NK-92 treated with Interleukin-12 subunit alpha and Interleukin-12 subunit beta, amount 100 ng/mL, for 24 hours (cell line): ENCODE measurements at places on chromosomes 5 and 9.

- DNase-seq = no peak
These were observed 95.0 kb upstream of the DAP start for GRCh38 chr5:10856071-10856470.

DNA sequence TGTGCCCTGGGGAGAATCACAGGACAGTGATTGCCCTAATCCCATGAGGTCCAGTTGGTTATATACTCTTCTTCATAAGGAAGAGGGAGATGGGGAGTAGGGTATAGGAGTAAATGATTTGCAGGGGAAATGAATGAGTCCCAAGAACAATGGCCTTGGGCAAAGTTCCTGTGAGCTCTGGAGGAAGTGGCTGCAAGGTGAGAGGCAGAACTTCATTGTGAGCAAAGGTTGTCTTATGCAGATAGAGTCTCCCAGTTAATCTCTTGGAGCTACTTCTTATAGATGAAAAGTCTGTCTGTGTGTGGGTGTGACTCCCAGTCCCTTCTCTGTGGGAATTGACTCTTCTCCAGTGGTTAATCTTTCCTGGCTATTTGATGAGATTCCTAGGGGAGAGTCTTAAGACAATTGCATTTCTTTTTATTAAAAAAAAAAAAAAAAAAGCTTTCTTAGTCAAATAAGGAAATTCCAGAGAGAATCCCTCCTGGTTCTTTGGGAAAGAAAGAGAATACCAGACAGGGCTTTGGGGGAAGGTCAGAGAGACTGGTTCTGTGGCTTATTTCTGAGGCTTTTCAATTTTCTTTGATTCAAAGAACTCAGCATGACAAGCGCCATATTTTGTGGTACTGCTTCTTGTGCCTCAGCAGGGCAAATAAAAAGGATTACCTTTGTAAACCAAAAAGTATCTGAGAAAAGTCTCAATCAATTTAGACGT lies 33.6 kb upstream of the MEGF10 start:
- DNase-seq = no peak

DNA sequence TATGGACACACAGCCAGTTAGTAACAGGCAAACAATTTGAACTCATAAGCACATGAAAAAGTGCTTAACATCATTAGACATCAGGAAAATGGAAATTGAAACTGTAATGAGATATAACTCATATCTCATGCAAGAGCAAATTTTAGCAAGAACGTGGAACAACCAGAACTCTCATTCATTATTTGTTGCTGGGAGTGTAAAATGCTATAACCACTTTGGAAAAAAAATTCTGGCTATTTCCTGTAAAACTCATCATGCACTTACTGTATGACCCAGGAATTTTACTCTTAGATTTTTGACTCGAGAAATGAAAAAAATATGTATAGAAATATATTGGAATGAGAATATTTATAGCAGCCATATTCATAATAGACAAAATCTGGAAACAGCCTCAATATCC lies 205.7 kb upstream of the PUM3 start:
- no peak for DNase-seq

GRCh38 chr9:130478736-130479575 lies 34.2 kb downstream of the ASS1 start:
- DNase-seq = no peak

DNA sequence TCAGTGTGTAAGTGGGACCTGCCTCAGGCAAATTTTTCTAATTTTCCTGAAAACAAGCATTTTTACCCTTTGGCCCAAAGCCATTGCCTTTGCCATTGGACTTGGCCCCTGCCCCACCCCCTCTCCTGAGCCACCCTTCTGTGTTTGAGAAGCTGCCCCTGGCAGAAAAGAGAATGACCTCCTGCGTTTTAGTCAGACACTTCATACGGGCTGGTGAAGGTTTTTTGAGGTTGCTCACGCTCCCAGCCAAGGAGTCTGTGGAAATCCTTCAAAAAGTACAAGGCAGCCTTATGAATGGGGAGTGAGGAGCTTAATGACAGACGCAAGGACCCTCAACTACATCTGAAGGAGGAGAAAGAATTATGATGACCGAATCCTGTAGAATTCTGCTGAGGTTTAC lies 308.9 kb downstream of the SLIT3 start:
- no peak for DNase-seq

DNA sequence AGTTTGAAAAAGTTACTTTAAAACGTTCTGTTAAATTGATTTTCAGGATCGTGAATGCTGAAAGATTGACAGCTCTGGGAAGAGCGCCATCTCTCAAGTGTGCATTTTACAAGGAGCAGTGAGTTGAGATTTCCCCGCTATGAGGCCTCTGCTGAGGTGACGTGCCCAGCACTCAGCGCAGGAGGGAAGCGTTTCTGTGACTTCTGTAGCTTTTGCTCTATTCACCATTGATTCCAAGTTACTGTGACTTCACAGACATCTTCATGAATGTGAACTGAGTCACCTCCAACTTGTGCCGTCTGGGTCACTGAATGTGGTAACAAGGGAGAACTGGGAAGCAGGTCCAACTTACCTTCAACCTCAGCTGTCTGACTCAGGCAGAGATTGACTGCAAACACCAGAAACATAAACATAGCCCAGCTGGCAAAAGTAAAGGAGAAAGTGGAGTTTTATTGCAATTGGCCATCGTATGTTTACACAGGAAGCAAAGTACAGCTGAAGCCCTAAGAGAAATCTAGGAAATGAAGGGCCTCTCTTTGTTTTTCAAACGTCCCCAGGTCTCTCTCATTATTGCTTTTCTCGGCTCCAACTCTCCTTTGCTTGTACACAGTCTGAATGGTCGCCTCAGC lies 428.8 kb upstream of the CLINT1 start:
- no peak for DNase-seq

GRCh38 chr5:139399501-139400121 lies 4.3 kb downstream of the SPATA24 start:
- no peak for DNase-seq

- DNase-seq = no peak
These were observed 68.7 kb upstream of the WDR41 start for GRCh38 chr5:77560677-77561263.

DNA sequence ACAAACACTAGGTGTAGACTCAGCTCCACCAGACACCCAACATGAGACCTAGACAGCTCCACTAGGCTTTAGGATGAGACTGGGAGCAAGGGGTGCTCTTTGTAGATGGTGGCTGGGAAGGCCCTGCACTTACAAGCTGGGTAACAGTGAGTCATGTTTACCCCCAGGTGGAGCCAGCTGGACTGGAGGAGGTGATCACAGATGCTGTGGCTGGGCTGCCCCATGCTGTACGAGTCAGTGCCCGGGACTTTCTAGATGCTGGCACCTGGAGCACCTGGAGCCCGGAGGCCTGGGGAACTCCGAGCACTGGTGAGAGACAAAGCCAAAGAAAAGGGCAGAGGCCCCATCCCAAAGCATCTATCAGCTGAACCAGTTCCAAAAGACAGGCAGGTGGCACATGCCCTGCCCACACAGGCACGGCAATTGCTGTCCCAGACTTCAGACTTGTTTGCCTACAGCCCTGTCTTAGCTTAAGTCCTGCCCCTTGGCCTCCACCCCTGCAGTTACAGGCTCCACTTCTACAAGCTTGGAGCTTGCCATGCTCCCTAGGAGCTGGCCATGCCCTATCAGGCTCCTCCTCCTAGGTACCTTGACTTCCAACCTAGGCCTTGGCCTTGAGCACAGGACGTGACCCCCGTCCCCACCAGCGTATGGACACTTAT lies 2.7 kb downstream of the CCL27 start:
- no peak for DNase-seq

DNA sequence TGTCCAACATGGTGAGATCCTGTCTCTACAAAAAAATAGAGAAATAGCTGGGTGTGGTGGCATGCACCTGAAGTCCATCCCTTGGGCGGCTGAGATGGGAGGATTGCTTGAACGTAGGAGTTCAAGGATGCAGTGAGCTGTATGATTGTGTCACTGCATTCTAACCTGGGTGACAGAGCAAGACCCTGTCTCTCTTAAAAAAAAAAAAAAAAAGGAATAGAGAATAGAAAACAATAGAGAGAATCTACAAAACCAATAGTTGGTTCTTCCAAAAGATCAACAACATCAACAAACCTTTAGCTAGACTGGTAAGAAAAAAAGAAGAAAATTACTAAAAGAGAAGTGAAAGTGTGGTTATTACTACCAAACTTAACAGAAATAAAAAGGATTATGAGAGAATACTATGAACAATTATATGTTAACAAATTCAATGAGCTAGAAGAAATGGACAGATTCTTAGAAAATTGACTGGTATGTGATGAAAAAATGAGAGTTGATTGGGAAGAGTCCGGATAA lies 8.1 kb upstream of the SLC38A9 start:
- DNase-seq = no peak

DNA sequence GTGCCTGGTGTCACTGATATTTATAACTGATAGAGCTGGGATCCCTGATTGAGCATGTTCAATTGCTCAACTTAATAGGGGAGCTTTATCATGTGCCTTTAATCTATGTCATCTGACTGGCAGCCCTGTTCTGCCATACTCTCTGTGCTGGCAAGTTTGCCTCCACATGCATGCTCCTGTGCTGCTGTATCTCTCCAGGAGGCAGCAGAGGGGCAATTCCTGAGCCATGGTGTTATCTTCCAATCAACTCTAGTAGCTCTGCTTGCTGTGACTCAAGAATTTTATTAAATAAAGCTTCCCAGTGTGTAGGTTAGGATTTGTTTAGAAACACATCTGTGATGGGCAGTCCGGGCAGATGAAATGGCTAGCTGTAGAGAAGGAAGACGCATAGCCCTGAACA lies 642.0 kb downstream of the KIF4B start:
- no peak for DNase-seq

DNA sequence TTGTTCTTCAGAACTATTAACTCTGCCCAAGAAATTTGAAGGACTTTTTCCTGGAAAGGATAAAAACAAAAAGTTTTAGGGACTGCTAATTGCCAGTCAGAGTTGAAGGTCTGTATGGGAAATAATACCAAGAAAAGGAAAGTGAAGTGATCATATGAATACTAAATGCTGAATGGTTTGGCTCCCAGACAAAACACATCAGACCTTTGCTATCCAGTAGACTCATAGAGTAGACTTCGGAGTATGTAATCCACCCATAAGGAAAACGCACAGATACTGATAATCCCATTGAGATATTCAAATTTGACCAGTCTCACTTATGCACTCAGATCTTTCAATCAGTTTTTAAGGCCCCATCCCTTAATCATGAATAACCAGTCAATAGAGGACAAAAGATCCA lies 319.0 kb upstream of the PTGER4 start:
- no peak for DNase-seq

GRCh38 chr5:59874675-59875074 lies 18.9 kb downstream of the PDE4D start:
- DNase-seq = no peak

GRCh38 chr5:75320371-75320770 lies 16.6 kb upstream of the HMGCR start:
- no peak for DNase-seq

- no peak for DNase-seq
These were observed 265.3 kb downstream of the FSTL4 start for GRCh38 chr5:133347039-133347438.
